ENCODE measurements at places on chromosomes 6 and 20. TPM values are rescaled to one million over a fixed set of nuclear protein-coding genes. Genes with fewer than 3 reads are reported as not detected.

GRCh38 chr6:41359617-41360313, 24.4 kb downstream of the NCR2 start:
- DNase-seq = no peak

The KIAA0408 gene
- 1.4 TPM for total RNA-seq

GRCh38 chr20:787825-788224, 19.5 kb upstream of the SLC52A3 start:
- DNase-seq = no peak

- DNase-seq = no peak
Observed at GRCh38 chr20:39453890-39454289, 491.7 kb downstream of the DHX35 start.

GRCh38 chr6:11380969-11381744, 148.7 kb upstream of the NEDD9 start:
- no peak for DNase-seq

- no peak for DNase-seq
Observed at GRCh38 chr6:135004399-135004798, 50.2 kb downstream of the HBS1L start.

- DNase-seq = no peak
Observed at GRCh38 chr20:57840504-57841296, 130.9 kb upstream of the PMEPA1 start.

GRCh38 chr20:8589956-8590355, 457.9 kb downstream of the PLCB1 start:
- no peak for DNase-seq

The LY6G6F gene
- total RNA-seq = not detected

The SAMHD1 gene
- 9.0 TPM for total RNA-seq

The PGC gene
- not detected for total RNA-seq

DNA sequence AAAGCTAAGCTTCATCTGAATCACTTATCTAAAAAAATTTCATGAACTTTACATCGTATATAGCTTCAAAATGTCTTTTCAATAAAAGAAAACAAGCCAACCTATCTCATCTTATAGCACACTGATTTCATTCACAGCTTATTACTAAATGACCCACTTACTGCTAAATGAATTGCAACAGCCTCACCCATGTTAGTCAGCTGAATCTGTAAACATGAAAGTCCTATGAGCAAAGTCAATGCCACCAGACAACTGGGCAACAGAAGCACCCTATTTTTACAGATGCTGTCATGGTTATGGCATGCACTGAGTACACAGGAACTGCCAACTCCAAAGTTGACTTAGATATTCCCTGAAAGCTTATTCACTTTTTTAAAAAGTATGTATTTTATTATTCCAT, 41.2 kb upstream of the DST start:
- DNase-seq = peak; percentile 97

DNA sequence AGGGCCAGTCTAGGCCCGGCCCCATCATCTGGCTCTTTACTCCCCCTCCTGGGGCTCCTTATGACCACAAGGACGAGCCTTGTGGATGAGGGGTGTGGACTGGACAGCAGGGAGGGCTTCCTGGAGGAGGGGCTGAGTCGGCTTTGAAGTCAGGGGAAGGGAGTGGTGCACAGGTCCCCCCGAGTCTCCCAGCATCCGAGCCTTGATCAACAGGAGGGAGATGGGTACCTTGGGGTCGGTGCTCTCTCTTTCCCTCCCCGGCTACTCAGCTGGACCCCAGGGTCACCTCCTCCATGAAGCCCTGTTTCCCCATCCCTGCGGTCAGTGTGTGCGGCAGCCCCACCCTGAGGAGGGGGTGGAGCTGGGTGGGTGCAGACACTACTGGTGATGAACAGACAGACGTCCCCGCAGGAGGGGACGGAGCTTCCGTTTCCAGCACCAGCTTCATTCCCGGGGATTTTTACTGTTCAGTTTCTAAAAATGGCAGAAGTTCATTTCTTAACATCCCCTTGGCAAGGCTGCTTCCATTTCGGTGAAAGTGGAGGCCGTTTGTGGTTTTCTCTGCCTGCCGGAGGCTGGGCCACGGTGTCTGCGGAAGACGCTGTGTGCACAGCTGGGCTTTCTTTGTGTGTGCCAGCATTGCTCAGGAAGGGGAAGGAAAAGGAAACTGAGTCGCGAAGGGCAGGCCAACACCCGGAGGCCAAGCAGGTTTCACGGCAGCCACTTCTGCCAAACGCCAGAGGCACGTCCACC, 19.6 kb downstream of the NTSR1 start:
- no peak for DNase-seq

DNA sequence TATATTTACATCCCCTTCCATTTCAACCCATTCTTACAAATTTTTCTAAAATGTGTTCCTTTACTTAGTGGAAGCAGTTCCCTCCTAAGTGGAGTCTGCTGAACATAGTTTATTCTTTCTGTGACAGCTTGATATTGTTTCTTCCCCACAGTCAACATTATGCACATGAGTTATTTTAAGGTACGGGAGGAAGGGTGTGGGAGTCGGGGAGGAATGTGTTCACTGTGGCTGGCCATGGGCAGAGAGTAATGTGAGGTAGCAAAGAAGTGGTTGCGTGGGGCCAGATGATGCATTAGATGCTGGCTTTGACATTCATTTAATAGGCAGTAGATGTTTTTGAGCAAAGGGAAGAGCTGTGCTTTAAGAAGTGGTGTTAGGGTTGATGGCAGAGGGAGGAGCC, 98.5 kb downstream of the ARMC2 start:
- DNase-seq = peak; percentile 15

DNA sequence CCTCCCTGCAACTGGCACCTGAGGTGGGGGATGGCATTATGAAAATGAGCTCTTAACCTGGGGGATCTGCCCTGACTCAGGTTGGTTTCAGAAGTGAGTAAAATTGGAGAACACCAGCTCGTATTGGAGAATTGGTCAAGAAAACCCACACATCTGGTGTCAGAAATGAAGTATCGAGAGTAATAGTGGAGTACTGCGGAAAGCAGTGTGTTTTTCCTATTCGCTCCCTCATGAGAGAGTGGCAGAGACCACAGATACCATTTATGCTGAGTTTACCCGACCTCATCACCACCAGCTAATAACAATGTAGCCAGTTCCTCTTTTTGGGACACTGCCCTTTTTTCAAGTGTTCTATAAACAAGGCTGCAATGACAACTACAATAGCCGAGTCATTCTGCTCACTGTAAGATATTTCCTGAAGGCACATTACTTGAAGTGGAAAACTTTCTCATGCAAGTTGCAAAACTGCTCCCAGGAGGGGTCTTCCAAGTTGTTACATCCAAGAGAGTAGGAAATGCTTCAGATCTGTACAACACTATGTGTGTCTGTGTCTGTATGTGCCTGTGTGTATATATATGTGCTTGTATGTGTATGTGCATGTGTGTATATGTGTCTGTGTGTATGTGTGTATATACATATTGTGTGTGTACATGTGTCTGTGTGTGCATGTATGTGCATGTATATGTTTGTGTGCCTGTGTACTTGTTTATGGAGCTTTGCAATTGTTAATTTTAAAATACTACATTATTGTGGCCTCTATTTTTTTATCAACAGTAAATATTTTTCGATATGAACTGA, 106.0 kb upstream of the CST7 start:
- no peak for DNase-seq

The SMOC2 gene
- not detected for total RNA-seq

DNA sequence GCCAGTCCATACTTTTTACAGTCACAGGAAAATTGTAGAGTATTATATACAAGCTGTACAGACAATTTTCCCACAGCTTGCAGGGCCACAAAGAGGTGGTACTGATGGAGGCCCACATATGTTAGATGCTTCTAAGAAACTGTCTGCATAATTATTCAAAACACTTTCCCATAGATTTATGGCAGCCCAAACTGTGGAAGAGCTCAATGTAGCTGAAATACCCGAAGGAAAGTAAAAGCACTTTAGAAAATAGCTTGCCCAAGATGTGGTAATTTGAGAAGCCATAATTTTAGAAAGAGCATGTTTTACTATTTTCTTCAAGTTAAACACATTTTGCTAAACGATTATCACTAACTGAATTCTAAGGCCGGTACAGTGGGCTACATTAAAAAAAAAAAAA, 36.9 kb downstream of the GMDS start:
- DNase-seq = no peak

DNA sequence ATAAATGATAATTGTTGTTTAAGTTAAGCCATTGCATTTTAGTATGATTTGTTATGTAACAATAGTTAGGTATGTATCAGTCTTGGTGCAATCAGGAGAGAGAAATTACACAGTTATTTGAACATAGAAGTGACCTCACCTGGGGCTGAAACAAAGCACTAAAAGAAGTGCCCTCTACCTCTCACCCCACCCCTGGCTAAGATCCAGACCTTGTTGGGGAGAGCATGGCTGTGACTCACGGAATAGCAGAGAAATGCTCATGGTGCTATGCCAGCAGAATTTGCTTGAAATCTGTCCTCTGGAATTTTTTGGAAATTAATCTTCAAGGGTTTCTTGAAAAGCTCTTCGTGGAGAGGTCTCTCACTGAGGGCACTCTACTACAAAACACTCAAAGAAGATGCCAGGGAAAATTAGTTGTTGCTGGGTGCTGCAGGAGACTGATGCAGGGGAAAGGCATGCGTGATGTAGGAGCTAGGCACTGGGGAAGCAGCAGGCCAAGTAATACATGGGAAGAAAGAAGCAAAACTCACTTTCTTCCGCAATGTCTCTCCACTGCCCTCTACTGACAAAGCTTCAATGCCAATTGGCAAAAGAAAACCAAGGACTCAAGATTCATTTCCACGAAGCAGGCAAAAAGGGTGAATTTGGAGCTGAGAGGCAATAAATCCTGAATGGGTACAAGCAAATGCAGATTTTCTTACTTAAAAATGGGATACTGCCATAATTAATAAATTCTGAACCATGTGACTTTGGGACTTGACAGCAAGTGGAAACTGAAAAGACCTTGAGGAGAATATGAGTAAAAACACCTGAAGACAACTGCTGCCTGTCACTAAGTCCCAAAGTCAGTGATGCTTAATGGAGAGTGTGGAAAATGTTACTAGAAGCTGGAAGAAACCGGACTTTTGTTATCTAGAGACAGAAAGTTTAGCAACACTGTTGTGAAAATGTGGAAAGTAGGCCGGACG, 136.3 kb upstream of the ZNF184 start:
- DNase-seq = peak; percentile 89

DNA sequence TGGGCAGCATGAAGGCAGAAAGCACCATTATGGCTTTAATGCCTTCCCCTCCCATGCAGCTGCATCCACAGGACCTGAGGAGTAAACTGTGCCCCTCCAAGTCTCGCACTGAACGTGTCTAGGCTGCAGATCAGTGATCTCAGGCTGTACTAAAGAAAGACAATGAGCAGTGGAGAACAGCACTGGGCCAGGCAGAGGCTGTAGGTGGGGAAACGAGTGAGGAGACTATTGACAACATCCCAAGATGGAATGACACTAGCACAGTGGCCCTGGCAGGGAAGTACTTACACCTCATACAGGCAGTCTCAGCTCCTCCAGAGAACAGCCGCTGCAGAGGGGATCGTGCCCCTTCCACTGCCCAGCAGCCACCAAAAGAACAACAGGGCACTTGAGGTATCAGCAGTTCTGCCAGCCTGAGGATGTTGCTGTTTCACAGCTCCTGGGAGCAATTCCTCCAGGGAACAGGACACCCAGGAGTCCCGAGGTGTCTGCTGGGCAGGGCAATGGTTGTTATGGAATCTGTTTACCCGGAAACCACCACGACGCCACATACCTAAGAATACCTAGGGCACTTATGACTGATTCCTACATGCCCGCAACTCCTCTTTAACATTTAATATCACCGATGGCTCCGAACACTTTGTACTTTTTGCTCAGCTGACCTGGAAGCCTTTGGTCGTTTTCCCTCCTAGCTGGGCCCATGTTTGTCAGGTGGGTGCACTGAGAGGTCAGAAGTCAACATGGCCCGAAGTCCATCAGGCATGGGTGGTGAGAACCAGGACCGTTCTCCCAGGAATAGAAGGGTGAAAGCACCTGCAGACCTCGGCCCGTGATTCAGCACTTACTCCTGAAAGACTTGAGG, 79.1 kb downstream of the SLC22A23 start:
- DNase-seq = peak; percentile 30

DNA sequence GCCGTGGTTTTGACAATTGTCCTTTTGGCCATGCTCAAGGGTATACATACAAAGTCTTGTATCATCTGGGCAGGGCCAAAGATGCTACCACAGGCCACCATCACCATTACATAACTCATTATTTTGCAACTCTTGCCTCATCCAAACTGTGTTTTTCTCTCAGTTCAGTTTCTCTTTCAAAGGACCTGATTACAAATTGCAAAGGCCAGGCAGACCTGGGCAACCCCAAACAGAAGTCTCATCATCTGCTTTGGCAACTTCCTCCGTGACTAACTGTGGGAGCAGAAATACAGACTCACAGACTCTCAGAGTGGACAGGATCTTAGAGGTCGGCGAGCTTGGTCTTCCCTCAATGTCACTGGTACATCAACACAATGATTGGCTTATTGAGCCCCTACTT, 117.8 kb upstream of the NEDD9 start:
- peak; percentile 40 for DNase-seq

GRCh38 chr6:123053602-123054225, 57.7 kb downstream of the CLVS2 start:
- DNase-seq = no peak

DNA sequence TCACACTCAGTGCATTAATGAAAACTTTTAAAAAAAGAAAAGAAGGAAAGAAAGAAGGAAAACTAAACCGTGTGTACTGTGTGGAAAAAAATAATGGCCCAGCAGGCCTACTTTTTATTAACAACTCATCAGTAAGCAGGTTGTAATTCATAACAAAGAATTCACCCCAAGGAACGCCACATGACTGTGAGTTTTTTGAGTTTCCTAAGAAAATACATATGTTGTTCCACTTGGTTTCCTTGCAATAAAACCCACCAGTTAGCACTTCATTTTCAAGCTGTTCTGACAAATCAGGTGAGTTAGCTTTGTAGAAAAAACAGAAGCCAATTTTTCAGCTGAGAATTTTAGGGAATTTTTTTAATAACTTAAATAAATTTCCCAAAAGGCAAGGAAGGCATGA, 259.3 kb upstream of the TBX18 start:
- DNase-seq = no peak

The HTR1B gene
- total RNA-seq = not detected

DNA sequence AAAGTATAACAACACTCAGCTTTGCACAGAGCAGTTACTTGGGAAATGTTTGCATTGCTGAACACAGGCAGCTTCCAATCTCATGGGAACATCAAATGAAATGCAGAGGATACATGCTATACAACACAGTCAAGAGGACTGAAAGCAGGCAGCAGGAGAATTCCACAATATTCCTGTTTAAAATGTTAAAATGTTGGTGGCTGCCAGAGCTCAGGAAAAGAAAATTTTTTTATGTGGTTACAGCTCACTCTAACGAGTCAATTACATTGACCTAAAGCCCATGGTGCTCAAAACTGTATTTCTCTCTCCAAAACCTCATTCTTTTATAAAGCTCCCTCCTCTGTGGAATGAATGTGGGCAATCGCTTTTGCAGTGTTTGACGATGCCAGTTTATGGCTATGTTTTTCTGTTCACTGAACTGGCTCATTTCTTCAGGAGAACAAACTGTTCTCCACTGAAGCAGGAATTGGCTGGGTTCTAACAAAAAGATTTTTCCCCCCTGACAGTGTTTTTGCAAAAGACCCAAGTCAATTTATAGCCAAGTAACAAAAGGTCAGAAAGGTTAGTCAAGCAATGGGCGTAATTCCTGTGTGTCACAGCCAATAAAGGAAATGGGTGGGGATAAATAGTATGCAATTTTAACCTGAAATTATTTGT, 69.0 kb downstream of the ZHX3 start:
- no peak for DNase-seq
